Spinal cord (tissue), 10 donors: ENCODE measurements at places on chromosomes 1 and 21.

GRCh38 chr1:29903548-29904166 is 667.3 kb downstream of the PTPRU start:
- DNase-seq = no peak

GRCh38 chr1:157370698-157371097 is 181.6 kb downstream of the FCRL5 start:
- no peak for DNase-seq

GRCh38 chr1:47189844-47190508 is at the start of gene PDZK1IP1:
Gene PDZK1IP1, minus strand, starts transcription at chr1:47190036. Its CDS starts 104 bp downstream, at chr1:47189932.
- peak; percentile 29 for DNase-seq

DNA sequence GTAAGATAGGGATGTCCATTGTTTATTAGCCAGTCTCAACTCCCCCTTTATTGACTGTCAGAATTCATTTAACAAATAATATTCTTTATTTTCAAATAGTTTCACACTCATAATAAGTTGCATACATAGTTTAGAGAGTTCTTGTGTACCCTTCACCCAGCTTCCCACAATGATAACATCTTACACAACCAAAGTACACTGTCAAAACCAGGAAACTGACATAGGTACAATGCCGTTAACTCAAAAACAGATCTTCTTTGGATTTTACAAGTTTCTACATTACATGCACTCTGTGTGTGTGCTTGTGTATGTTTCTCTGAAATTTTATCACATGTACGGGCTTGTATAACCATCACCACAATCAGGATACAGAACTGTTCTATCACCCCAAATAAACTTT is 64.4 kb upstream of the IFNLR1 start:
- no peak for DNase-seq

- no peak for DNase-seq
These were observed 19.4 kb downstream of the SLC26A9 start for GRCh38 chr1:205923651-205924459.

GRCh38 chr1:4307468-4307845 is 347.0 kb upstream of the AJAP1 start:
- DNase-seq = no peak

GRCh38 chr1:69123486-69123885 is 444.2 kb upstream of the LRRC7 start:
- DNase-seq = no peak

GRCh38 chr1:201539561-201540431 is 869 bp downstream of the NAV1 start:
- no peak for DNase-seq

DNA sequence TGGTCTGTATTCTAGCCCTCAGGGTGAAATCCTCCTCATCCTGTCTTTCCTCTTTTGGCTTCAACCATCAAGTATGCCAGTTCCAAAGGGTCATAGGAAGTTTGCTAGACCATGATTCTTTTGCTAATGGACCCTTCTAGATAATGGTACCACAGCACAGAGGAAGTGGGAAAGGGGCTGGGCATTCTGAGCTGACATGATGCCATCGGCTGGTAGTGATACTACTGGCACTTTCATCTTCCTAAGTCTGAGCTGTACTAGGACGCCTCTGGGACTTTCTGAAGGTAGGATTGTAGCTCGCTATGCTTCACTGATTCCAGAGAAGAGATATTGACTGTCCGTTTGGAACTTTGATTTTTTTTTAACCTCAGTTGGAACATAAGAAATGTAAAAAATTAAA is 11.4 kb downstream of the FASLG start:
- no peak for DNase-seq

DNA sequence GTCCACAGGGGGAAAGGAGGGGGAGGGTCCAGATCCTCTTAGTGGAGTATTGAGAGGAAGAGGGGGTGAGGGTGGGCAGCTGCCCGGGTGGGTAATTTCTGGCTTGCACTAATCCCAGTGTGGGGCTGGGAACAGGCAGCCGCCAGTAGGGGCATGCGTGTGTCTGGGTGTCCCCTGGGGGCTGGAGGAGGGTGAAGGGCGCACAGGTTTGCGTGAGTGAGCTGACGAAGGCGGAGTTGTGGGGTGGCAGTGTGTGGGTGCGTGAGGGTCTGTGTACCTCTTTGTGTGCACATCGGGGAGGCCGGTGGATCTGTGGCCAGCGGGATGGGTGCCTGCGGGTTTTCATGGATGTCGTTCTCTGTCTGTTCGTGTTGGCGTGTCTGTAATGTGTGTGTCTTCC is 97.3 kb downstream of the PAX7 start:
- no peak for DNase-seq

DNA sequence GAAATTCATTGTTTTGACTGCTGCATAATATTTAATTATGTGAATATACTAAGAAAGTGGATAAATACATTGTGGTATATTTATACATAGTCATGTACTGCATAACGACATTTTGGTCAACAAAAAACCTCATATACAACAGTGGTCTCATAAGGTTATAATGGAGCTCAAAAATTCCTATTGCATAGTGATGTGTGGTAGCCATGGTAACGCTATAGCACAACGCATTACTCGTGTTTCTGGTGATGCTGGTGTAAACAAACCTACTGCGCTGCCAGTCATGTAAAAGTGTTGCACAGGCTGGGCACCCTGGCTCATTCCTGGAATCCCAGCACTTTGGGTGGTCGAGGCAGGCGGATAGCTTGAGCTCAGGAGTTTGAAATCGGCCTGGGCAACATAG is 52.6 kb upstream of the NHLH2 start:
- no peak for DNase-seq

DNA sequence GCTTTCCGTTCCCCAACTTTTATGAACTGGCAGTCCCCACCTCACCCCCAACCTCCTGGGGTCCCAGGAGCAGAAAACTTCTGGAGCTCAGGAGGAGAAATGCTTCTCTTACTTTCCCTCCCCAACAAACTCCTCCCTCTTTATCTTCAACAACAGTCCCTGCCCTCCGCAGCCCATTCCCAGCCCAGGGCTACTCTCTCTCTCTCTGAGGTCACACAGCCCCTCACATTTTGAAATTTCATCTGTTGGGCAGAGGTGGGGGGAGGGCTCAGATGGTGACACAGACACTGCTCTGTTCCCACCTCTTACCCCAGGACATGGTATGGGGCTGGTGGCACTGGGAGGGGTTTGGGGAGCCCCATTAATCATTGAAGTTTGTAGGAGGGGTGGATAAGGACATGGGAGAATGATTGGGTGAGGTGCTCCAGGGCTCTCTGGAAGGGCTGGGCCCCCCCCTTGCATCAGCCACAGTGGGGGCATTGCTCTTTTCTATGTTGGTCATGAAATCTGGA is 6.0 kb downstream of the PIK3CD start:
- no peak for DNase-seq

DNA sequence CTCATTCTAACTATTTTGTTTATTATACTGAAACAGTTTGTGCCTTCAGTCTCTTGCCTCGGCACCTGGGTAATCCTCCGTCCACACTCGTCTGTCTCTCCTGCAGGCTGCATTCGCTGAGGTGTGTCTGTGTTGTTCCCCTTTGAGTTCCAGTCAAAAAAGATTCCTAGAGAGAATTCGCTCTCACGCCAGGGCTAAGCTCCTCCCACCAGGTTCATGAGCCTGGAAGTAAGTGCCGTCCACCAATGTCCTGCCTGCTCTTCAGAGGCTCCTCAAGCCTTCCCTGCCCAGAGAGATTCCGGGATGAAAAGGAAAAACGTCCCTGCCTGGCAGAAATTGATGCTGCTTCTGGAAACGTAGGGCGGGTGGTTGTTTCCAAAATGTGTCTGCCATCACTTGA is 12.9 kb downstream of the KIAA2013 start:
- DNase-seq = no peak

DNA sequence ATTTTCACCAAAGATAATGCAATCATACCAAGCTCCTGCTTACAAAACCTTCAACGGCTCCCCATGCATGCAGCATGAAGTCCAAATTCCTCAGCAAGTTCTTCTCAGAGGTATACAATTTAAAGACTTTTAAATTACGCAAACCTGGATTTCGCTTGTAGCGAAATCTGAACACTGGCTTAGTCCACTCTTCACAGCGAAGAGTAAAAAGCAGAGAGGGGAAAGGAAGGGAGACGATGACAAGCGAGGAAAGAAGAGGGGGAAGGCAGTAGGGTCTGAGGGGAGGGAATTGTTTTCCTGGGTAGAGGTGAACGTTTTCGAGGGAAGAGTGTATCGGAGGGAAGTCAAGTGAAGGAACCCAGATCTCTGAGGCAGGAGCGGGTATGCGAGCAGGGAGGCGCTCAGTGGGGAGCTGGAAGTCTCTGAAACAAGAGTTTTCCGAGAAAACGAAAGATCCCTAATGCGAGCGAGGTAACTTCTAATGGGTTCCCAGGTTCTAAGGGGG is 790 bp downstream of the TESK2 start:
- no peak for DNase-seq

DNA sequence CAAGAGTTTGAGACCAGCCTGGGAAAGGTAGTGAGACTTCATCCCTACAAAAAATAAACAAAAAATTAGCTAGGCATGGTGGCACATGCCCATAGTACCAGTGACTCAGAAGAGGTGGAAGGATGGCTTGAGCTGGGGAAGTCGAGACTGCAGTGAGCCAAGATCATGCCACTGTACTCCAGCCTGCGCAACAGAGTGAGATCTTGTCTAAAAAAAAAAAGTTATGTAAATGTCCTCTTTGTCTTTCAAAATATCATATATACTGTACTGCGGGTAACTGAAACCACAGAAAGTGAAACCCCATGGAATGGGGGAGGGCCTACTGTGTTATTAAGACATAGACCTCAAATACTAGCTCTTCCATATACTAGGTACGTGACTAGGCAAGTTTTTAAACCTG is 20.8 kb downstream of the ACADM start:
- no peak for DNase-seq

DNA sequence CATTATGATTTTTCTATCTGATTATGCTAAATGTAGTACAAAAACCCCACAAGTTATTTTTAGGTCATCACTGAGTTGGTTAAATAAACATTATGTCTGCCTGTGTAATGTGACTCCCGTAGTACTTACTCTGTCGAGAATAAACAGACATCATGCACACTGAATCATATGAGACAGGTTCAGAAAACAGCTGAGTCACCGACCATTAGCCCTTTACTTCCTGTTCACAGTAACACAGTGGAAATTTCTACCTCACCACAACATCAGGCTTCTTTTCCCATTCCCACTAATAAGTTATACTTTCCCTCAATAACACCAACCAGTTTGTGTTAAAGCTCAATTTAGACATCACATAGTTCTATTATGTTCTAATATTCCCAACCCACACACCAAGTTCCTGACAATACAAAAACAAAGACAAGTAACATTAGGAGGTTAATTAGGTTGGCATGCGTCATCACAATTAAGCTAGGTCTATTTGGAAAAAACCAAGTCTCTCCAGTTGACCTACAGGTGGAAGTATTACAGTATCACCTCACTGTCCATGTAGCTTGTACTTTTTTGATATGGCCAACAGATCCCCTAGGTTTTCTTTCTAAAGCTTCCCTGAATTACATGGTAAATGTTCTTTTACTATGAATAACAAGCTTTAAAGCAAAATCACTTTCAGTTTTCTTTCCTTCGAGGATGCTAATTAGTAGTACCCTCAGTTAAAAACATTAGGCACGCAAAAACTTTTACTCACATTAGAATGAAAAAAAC is 154.2 kb downstream of the EIF4G3 start:
- peak; percentile 52 for DNase-seq

DNA sequence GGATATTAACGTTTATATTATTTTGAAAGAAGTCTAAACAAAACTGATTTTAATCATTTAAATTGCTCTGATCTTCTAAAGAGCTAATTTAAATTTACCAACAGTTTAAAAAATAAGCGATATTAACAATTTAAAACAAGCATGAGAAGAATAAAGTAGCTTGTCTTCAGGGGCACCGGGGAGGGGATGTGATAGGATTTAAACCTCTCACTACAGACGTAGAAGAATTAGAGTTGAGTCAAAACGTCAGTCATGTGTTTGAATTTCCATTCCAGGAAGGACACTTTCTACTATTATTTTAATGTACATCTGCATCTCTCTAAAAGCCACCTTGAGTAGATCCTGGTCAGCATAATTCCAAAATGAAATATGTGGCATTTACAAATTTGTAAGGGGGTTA is 58.2 kb upstream of the TPTE start:
- DNase-seq = no peak

DNA sequence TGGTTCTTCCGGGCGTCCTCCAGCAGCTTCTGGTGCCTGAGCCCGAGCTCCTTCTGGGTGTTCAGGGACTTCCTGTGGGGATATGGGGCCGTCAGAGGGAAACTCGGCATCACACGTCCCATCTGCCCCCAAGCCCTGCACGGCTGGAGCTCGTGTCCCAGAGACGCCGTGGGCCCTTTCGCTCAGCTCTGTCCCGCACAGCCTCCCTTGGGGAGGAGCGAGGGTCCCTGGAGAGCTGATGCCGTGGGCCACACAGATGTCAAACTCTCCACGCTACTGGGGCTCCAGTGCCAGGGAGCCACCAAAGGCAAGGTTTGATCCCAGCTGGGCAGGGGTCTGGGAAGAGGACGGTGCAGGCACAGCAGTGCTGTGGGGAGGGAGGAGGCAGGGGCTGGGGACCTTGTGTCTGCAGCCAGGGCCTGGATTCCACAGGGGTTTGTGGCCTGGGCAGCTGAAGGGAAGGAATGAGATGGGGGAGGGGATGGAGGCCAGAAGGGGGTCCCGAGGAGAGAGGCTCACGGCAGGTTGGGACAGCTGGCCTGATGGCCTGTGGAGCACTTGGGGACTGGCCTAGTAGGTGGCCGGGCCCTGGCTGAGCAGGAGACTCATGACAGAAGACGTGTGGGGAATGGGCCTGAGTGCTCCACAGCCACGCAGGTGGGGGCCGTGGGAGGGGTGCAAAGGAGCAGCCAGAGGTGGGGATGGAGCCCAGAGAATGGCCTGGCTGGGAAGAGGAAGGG is 30.4 kb downstream of the CFAP74 start:
- no peak for DNase-seq

GRCh38 chr1:6056572-6056948 is 10.9 kb downstream of the KCNAB2 start:
- DNase-seq = no peak

DNA sequence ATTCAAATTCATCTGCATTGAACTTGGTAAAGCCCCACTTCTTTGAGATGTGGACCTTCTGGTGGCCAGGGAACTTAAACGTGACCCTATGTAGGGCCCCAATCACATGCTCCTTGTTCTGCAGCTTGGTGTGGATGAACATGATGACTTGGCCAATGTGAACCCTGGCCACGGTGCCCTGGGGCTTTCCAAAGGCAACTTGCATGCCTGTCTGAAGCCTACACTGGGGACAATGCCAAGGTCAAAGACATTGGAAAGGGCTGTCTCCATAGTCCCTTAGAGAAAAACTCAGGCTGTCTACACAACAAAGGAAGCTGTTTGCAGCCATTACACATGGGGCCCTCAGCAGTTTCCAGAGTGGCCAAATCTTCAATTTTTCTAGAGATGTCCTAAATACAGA is 8.9 kb upstream of the VPS13D start:
- no peak for DNase-seq
